IMR-90 (cell line): ENCODE measurements at places on chromosomes 12 and 14. TPM values are rescaled to one million over a fixed set of nuclear protein-coding genes. Genes with fewer than 3 reads are reported as not detected.
A peak's percentile ranks its signal among the peaks of the same experiment; 100 is the strongest.

The CLEC4D gene
- not detected in 2 replicates for total RNA-seq

The CMTM5 gene
- total RNA-seq: not detected in 2 replicates

The RAB2B gene
- total RNA-seq: 25.0 and 26.2 TPM in 2 replicates

The GPR65 gene
- total RNA-seq: 0.18 and 0.28 TPM in 2 replicates

The KRT83 gene
- total RNA-seq: not detected in 2 replicates

The EIF2S3B gene
- total RNA-seq: 4.4 and 6.8 TPM in 2 replicates

GRCh38 chr14:68178282-68178681 lies 358.7 kb downstream of the RAD51B start:
- no peak for DNase-seq

GRCh38 chr14:34713681-34714319 lies 593 bp downstream of the CFL2 start:
- peak; percentile 84 for DNase-seq

- DNase-seq: no peak
Observed at GRCh38 chr12:115914122-115914521, 363.4 kb downstream of the MED13L start.

DNA sequence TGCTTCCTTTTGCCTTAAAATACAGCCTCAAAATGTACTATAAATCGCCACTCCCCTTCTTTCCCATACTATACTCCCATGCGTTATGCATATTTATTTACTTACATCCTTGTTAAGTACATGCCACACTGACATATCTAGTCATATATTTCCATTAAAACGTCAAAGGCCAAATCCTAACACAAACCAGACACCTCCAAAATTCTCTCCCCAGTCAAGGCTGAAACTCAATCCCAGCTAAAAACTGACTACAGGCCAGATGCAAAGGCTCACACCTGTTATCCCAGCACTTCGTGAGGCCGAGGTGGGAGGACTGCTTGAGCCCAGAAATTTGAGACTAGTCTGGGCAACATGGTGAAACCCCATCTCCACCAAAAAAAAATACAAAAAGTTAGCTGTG lies 5.7 kb upstream of the CAND1 start:
- DNase-seq: no peak

DNA sequence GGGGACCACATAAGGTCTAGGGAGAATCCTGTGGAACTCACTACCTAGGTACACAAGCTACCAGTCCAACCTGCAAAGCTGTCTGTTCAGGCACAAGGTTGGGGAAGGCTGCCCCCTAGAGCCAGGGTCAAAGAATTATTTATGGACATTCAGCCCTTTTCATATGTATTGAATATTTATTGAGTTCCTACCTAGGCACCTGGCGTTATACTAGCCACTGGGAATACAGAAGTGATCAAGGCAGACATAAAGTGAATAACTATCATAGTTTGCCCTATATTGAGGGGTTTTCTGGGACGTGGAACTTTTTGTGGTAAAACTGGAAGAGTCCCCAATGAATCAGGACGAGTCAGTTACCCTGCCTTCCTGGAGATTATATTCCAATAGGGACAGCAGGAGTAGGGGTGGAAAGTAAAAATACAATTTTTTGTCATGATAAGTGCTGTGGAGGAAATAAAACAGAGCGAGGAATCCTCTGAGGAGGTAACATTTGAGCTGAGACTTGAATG lies 5.8 kb upstream of the SLC48A1 start:
- peak; percentile 19 for DNase-seq

DNA sequence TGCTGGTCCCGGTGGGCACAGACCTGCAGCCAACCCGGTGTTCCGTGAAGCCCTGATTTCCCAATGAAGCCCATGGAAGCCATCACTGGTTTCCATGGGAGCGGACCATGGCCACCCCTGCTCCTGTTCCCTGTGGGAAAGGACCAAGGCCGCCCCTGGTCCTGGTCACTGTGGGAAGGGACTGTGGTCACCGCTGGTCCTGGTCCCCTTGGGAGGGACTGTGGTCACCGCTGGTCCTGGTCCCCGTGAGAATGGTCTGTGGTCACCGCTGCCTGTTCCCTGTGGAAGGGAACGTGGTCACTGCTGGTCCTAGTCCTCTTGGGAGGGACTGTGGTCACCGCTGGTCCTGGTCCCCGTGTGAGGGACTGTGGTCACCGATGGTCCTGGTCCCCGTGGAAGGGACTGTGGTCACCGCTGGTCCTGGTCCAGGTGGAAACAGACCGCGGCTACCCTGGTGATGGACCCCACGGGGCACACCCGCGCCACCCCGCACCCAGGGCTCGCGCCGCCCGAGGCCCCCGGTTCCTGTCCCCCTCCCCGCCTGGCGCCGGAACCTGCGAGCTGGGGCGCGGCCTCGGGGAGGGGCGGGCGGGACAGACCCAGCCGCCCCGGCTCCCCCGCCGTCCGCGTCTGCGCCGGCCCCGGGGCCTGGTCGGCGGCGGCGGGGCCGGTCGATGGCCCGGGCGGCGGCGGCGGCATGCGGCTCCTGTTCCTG lies at the start of gene GLT1D1:
TSS of gene GLT1D1 (plus strand) at position 594 of the 715 bp plus-strand sequence. CDS start at position 698, 104 bp downstream.
- DNase-seq: no peak

DNA sequence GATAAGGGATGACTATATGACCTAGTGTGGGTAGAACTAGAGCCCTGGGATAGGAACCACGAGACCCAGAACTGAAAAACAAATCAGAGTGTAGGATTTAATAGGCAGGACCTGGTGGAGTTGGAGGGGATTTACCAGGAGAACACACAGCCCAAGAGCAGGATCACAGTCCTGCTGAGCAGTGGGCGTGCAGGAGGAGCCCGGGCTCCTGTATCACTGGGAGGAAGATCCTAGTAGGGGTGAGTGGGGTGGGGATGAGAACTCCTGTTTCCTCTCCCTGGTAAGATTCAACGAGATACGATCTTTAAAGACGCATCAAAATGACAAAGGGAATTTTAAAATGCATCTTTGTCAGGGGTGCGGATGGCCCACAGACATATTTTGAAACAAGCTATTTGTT lies 220.1 kb downstream of the GALC start:
- no peak for DNase-seq

GRCh38 chr12:38930990-38931389 lies 25.6 kb upstream of the CPNE8 start:
- DNase-seq: no peak

GRCh38 chr12:25670076-25671055 lies 117.3 kb upstream of the LMNTD1 start:
- DNase-seq: peak; percentile 32

GRCh38 chr14:25041898-25042297 lies 8.0 kb downstream of the STXBP6 start:
- no peak for DNase-seq

- peak; percentile 66 for DNase-seq
Observed at GRCh38 chr12:116123451-116124258, 153.8 kb downstream of the MED13L start.

GRCh38 chr12:15152868-15153267 lies 68.3 kb downstream of the RERG start:
- DNase-seq: peak; percentile 30

- no peak for DNase-seq
Observed at GRCh38 chr12:4148418-4149056, 125.0 kb upstream of the CCND2 start.

GRCh38 chr12:48281811-48282210 lies 68.9 kb downstream of the ZNF641 start:
- no peak for DNase-seq

DNA sequence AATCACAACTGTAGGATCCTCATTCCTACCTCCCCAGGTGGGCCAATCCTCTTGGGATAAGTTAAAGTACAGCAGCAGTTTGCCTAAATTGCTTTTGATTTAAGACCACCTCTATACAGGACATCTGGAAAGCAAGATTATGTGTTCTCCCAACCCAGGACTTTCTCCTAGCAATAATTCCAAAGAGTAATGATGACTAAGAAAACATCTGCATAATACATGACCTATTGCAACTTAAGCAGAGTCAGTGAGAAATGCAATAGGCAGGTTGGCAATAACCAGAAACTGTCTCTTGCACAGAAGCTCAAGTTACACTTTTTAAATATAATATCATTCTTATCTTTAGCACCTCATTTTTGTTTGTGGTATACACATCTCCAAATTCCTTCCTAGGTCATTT lies 275.4 kb downstream of the TRHDE start:
- DNase-seq: peak; percentile 72

DNA sequence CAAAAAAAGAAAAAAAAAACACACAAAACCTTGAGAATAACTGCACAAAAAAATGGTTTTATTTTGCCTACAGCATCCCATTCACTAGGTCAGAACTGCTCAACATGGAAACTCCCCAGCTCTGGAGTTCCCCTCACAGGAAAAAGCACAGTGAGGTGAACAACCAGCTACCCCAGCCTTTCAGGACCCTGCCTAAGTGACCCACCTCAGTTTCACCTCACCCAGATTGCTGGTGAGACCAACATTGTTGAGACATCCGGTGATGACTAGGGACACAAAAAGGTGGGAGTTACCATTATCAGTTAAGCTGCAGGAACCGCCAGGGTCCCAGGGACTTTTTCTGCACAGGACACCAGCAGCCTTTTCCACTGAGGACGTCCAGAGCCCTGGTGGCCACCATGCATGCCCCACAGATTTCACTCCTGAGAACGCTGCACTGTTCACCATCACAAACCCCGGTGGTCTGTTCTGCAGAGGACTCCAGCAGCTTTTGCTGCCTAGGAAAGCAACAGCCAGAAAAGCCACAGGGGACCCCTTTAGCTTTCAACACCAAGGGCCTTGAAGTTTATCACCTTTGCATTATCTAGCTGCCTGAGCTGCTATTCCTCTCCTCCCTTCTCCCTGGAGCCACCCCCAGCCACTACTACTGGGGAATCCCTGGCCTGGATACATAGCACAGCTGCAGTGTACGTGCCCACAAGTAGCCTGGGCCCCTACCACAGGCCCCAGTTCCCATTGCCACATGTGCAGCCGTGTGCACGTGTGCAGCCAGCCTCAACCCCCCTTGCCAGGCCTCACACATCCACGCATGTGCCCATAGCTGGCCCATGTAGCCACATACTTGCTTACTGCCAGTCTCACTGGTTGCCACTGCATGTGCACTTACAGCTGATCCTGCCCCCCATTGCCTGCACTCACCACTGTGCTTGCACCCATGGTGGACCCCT lies 62.5 kb upstream of the FAR2 start:
- DNase-seq: no peak

DNA sequence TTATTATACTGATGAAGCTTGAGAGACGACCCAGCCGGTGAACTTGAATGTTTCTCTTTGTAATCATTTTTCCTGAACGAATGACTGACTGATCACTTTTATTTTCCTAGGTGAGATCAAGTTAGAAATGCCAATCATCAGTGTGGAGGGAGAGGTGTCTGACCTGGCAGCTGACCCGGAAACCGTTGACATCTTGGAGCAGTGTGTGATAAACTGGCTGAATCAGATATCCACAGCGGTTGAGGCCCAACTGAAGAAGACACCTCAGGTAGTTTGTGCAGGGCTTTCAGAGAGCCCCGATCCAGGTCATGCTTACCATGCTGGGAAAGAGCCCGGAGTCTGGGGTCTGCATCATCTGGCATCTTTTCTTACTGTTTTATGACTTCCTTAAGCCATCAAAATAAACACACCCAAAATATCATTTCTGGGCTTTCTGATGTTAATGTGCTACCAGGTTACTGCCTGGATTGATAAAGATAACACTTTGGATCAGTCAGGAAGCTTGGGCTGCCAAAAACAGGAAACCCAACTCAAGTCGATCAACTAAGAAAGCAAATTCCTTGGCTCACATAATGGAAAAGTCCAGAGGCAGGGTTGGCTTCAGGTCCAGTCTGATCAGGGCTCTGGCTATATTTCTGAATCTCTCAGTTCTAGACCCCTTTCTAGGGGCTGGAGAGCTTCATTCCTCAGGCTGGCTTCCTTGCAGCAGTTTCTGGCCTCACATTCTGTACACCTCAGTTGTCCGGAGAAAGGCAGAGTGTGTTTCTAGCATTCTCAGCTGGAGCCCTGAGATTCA lies 21.1 kb downstream of the DNAH10 start:
- no peak for DNase-seq

DNA sequence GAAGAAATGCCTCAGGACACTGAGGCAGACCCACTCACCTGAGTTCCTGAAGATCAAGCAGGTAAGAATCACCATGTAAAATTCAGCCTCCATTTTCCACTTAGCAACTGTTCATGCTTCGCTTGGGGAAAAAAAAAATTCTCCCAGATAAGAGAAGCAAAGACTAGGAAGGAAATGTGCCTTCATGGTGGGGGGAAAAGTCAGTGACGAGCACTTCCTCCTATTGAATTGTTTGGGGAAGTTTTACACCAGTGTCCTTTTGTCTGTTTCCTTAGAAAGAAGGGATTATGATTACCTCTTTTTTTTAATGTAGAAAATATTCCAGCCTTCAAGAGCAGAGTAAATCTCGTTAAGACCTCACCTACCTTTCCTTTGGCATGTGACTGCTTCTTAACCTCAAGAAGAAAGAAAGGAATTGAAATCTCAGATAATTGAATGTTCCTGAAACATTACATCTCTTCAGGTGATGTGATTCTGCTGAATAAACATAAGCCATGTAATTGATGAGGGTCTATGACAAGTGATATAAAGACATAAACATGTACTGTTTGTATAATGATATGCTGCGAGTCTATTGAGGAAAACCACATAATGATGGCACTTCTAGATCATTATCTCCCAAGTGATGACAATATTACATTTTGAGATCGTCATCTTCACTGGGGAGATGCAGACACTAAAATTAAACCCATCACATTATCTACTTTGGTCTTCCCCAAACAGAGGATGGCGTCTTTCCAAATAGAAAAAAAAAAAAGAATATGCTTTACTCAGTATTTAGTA lies at the start of gene PTPRB:
TSS of gene PTPRB (minus strand) at position 127 of the 783 bp plus-strand sequence. CDS start at position 93, 34 bp downstream.
- DNase-seq: no peak

DNA sequence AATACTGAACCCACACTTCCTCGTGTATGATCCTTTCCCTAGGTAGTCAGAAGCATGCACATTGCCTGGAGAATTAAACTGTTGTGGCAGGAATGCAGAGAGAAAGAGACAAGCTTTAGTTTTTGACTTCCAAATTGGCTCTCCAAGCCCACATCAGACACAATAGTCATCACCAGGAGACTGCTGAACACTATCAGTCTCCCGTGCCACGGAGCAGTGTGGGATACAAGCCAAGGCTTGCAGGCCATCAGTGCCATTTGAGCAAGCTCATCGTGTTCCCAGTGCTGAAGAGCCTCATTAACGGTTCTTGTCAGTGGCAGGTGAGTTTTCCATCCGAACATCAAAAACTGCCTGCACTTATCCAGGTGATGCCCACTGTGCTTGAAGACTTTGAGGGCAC lies 410.8 kb downstream of the NAV3 start:
- no peak for DNase-seq

DNA sequence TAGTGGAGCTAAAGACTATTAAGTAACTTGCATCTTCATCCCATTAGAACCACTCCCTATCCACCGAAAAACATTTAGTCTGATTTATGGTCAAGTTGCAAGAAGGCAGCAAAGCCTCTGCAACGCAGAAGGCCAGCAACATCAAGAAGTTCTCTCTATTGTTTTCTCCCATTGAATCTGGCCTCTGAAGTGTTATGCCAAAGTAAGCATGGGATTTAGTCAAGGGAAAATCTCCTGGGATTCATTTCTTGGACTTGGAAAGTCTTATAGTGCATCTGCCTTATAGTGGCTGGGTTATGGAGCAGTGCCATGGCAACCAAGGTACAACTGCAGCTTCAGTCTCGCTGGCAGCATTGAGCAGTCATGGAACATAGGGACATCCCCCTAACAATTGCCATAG lies 87.7 kb upstream of the KRR1 start:
- DNase-seq: no peak
